Germinal center (tissue), 1 donor: ENCODE measurements at places on chromosomes 3 and 15.

- DNase-seq: no peak
Measured at GRCh38 chr15:88113613-88114308, 142.8 kb downstream of the NTRK3 start.

DNA sequence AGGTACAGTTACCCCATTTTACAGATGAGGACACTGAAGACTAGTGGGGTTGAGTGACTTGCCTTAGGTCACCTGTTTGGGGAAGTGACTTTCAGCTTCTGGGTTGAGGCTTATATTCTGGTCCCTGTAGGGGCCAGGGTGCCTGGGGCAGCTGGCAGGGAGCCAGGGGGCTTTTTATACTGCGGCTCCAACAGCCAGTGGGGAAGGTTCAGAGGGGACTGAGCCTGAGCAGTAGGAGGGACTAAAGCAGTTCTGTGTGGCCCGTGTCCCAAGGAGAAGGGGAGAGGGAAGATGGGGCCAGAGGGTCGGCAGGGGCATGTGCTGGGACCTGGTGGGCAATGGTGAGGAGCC is 37.7 kb downstream of the SLC6A6 start:
- no peak for DNase-seq

GRCh38 chr15:71259866-71260265 is 144.6 kb downstream of the THSD4 start:
- DNase-seq: no peak

- peak; percentile 19 for DNase-seq
Measured at GRCh38 chr15:33021806-33022389, 172.6 kb downstream of the FMN1 start.

GRCh38 chr15:63362196-63362595 is 19.4 kb downstream of the CA12 start:
- DNase-seq: no peak

DNA sequence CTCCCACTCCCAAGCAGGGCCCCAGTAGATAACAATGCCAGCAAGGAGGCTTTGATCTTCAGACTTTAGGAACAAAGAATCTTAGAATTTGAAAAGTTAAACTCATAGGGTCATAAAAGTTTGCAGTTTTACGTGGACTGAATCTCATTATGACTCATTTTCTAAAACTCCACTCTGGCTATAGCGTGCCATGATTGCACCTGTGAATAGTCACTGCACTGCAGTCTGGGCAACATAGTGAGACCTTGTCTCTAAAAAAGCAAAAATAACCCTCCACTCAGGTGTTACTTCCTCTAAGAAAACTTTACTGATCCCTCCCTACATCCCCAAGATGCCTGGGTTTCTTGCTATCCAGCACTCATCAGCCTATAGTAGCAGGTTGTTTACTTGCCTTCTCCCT is 104.5 kb downstream of the IL20RB start:
- DNase-seq: no peak

DNA sequence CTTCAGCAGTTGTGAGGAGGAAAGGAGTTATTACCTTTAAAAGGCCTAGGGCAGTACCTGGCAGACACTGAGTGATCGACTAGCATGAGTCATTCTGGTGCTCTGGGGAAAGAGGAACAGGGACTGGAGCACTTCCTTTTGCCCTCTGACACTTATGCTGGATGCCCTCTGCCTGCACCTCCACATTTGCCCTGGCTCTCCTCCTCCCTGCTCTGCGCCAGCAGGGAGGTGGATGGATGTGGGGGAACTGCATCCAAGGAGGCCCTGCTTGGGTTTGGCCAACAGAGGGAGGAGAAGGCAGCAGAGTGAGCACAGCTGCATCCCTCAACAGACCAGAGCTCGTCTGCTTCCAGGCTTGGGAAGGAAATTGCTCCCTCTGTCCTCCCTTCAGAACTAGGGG is 75.0 kb downstream of the SEMA5B start:
- DNase-seq: peak; percentile 40

- DNase-seq: no peak
Measured at GRCh38 chr3:75218577-75218976, 445.6 kb upstream of the FRG2C start.

- DNase-seq: no peak
Measured at GRCh38 chr3:14150078-14150477, 25.2 kb downstream of the TMEM43 start.

DNA sequence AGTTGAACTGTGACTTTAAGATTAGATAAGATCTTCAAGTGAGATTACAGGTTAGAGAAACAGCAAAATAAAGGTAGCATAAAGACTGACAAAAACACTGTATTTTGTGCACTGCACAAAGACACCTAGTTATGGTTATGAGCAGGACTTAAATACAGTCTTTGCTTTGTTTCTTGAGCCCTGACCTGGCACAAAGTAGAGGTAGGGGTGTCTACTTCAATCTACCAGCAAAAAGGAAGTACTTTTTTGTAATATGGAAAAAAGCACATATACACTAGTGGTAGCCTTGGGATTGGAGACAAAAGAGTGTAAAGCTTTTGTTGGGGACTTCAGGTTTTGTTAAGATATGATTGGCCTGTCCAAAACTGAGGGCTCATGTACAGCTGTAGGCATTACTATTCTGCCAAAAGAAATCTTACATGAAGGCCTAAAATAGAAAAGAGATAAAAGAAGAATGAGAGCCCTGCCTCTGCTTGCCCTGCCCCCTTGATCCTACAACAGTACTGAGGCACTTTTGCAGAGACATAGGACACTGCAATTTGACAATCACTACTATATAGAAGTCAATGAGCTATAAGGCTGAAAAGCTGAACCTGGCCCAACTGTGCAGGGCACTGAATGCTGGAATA is 194.3 kb downstream of the CBLB start:
- DNase-seq: no peak

DNA sequence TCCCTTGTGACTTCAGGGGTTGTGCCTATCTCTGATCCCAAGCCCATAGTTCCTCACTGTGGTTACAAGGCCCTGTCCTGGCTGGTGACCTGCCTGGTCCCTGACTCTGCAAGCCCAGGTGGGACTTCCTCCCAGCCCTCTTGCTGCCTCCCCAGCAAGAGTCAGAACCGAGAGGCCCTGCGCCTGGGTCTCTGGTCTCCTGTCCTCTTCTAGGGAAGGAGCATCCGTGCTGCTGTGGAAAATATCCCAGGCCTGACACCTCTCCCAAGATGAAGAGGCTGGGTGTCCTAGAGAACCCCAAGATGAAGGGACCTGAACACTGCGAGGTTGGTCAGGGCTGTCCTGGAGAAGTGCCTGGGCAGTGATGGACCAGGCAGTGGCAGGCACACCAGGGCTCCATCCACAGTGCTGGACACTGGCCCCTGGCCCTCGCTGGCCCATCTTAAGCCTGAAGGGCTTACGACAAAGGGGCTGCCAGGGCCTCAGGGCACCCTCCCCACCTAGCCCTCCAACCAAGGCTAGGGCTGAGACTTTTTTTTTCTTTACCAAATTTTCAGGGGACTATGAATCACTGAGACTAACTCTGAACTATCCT is 32.7 kb downstream of the PTH1R start:
- DNase-seq: no peak

GRCh38 chr3:106049821-106050220 is 181.0 kb upstream of the CBLB start:
- DNase-seq: no peak

- no peak for DNase-seq
Measured at GRCh38 chr3:105883798-105884377, 15.1 kb upstream of the CBLB start.

DNA sequence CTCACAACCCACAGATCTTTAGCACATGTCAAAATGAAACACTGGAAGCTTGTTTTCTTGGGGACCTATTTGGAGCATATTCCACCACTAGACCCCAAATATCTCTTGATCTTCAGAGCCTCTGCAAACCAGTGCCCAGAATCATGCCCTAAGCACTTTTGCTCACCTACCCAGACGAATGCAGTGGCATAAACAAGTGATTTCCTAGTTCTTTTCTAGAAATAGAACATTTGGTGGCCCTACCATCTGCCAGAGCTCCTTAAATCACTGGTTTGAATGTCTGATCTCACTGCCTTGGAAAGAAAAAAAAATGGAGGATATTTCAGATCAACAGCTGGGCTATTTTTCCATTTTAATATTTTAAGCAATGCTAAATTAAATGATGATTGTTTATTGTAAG is 5.3 kb downstream of the ZIC4 start:
- DNase-seq: no peak

- DNase-seq: no peak
Measured at GRCh38 chr3:186746008-186746407, 28.8 kb downstream of the KNG1 start.

DNA sequence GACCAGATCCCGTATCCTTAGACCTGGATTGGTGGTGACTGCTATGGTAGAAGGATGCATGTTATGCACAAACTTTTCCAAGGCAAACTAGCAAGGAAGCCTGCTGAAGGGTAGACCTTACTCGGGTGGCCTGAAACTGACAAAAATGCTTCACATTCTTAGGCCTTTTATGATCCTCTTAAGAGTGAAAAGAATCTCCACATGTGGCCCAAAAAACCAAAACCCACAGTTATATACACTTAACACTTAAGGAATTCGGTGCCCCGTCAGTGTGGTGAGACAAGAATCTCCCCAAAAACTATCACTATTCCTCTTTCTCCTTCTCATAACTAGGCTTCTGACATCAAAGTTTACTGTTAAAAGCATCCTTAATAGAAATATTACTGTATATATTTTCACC is 130.1 kb upstream of the SOX2 start:
- no peak for DNase-seq

- no peak for DNase-seq
Measured at GRCh38 chr15:64019764-64020163, 26.5 kb downstream of the DAPK2 start.

DNA sequence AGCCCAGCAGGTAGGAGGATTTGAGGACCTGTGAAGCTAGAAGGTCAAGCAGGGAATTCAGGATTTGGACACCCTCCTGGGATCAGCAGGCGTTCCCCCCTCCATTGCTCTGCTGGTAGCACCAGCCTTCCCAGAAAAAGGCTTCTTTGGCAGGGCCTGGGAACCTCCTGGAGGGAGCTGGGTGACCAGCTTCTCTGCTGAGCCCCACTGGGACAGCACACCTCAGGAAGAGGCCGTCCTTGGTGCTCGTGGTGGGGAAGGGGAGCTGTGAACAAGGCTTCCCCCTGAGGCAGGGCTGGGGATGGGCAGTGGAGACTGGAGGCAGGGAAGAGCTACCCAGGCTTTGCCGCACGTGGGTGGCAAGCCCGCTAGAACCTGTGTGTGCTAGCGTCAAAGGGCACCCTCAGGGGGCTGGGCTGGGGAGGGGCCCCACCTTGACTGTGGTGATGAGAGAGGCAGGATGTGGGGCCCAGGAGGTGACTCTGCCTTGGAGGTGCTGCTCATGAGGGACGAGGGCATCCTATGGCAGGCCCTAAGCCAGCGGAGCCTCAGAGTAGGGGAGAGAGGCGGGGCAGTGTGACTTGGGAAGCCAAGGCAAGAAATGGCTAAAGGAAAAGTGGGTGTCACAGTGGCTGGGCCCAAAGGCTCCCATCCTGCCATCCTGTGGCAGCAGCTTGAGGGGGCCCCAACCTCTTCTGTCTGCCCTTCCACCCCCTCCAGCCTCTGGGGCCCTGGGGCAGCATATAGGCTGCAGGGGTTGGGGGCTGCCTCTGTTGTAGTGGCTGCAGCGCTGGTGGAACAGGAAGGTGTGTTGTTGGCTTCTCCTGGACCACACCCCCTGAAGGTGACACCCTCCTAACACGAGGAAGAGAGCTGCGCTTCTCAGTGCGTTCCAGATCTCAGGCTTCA is 20.7 kb downstream of the KLF13 start:
- DNase-seq: no peak

DNA sequence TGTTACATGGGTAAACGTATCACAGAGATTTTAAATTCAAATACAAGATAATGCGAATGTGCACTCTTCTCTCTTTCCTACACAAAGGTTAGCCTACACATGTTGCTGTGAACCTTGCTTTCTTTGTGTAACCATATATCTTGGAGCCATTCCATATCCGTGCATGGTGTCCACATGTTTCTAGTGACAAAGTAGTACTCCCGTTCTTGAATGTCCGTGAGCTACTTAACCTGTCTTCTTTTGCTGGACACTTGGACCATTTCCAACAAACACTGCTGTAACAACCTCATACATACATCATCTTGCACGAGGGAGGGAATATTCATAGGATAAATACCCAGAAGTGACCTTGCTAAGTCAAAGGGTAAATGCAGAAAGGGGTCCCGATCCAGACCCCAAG is 75.0 kb downstream of the STRIT1 start:
- DNase-seq: no peak

GRCh38 chr3:111692593-111693552 is 97.7 kb upstream of the ZBED2 start:
- DNase-seq: no peak

DNA sequence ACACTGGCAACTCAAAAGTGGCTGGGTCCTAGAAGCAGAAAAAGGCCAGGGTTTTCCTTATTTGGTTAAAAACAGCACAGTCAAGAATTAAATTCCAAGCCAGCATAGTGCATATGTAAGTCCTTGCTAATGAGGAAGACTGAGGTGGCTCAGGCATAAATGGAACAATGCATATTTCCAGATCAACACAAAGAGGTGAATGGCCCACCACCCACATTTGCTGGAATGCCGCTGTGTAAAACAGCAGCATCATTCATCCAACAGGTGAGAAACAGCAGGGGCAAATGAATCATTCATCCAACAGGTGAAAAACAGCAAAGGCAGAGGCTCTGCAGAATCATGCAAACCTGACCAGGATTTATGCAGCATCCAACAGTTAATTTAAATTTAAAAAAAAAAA is 32.9 kb downstream of the GPR176 start:
- DNase-seq: no peak

GRCh38 chr3:49028298-49028672 is 913 bp downstream of the IMPDH2 start:
- DNase-seq: no peak

DNA sequence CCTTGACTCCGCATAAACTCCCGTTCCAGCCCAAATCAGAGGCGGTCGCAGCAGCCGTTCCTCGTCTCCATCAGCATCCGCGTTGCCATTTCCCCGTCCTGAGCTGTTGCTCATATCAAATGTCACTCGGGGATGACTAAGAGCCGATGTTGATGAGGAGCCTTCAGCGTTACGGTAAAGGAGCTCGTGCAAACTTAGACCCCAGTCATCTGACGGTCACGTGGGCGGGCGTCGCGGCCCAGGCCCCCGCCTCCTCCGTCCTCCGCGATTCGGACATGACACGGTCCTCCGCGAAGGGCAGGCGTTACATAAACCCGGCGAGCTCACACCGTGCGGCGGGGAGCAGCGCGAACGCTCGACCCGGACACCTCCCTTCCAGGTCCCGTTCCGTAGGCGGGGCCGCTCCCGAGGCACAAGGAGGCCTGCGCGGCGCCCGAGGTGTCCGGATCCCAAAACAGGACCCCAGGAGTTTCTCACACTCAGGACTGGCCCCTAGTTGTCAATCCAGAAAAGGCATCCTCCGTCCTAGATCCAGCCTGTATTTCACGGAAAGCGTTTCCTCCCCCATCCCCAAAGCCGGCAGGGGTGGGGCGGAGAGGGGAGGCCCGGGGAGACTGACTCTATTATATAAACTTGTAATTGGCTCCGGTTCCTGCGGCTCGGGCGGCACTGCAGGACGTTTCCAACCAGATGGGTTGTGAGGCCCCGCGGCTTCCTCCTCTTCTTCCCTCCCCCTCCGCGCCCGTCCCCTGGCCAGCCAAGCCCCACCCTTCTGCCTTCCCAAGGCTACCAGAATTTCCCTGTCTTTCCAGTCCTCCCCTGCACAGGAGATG is 100.0 kb upstream of the IGF1R start:
- DNase-seq: no peak
